Non-pigmented ciliary epithelial cell (primary cell): ENCODE measurements at places on chromosomes 12 and 14.
A peak's percentile ranks its signal among the peaks of the same experiment; 100 is the strongest.

DNA sequence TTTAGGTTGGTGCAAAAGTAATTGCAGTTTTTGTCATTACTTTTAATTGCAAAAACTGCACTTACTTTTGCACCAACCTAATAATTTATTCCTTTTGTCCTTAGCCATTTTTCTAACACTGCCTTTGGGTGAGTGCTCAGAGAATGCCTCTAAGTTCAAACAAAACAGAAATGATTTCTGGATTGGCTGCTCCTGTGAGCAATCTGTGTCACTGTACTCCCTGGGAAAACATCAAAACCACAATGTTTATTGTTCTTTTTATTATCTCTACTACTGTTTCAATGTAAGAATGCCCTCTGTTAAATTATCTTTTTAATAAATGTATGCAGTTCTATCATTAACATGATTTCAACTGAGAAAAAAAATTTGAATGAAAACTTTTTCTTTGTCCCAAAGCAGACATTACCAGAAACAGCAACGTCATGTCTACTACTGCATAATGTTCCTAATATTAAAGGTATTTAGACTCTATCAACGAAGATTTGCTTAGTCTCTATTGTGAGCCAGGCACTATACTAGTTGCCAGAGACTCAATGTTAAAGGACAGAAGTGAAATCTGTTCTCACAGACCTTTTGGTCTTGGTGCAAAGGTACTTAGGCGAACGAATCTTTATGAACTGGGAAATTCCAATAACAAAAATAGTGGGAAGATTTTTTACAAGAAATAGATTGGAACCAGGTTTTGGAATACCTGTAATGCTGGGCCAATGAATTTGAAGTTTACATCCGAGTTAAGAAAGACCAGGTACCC lies 6.2 kb downstream of the SLC41A2 start:
- DNase-seq, result no peak

DNA sequence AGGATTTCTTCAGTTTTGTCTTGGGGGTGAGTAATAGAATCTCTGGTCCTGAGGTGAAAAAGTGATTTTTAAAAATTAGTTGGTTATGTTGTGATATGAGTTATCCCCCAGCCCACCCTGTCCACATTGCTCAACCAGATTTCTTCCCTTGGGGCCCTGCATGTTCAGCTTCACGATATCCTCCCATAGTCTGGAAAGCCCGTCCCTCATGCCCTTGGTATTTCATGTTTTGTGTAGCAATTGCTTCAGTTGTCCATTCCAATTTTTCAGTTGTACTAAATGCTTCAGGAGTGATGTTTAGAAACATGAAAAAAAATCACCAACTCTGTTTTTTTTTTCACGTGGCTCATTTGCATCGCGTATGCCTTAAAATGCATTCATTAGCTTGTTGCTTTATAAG lies 17.5 kb upstream of the BICD1 start:
- no peak for DNase-seq

- no peak for DNase-seq
Observed at GRCh38 chr14:35418093-35418492, 13.5 kb upstream of the NFKBIA start.

- no peak for DNase-seq
Observed at GRCh38 chr14:103546652-103547454, 15.6 kb downstream of the BAG5 start.

DNA sequence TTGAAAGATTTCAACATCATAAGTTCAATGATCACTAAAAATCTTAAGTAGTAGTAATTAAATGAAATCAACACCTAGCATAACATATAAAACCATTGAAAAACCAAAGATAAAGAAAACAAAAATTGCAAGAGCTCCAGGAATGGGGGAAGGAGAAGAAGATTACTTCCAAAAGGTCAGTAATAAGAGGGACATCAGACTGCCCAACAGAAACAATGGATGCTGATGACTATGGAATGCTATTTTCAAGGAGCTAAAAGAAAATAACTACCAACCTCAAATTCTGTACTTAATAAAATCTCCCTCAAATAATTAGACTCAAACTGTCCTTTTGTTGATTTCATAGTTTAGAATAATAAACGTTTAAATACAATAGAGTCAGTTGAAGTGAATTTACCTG lies 314.5 kb upstream of the LMO3 start:
- no peak for DNase-seq

DNA sequence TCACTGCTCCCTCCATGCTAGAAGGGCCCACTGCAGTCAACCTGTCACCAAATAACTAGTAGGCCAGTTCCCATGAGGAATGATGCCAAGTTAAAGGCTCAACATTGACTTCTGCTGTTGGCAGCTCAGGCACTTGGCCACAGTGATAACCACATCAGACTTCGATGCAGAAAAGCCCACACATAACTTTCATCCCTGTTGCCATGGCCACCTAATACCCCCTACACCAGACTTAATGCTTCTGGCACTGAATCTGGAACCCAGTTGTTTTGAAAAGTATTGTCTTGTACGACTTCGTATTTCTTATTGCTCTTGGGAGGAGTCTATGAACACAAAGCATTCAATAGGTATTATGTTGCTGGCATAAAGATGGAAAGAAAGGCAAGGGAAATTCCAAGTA lies 44.3 kb upstream of the HELB start:
- no peak for DNase-seq

DNA sequence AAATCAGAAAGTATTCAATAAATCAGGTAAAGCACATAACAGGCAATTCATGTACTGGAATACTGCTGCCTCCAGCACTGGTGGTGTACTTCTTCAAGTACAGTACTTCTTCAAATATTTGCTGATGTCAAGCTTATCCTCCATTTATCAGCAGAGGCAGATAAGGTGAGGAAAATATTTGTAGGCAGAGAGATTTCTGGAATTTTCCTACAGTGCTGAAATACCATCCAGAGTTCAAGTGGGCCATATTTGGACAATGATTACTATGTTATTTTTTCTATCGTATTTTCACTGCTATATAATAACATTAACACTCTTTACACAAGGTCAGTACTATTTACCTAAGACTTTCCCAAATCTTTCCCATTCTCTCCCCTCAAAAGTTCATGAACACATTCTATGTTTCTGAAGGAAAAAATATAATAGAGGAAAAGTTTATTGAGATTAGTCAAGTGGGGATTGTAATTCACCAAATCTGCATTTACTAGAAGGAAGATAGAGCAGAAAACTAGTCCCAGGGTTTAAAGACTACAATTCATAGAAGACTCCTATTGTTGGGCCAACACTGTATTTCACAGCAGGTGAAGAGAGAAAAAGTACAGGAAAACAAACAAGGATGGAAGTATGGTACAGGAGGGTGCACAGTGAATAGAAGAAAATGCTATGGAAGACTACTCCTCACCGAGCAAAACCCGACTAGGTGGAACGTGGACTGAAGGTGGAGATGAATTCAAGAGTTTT lies 141.1 kb downstream of the PAWR start:
- DNase-seq, result peak; percentile 60

DNA sequence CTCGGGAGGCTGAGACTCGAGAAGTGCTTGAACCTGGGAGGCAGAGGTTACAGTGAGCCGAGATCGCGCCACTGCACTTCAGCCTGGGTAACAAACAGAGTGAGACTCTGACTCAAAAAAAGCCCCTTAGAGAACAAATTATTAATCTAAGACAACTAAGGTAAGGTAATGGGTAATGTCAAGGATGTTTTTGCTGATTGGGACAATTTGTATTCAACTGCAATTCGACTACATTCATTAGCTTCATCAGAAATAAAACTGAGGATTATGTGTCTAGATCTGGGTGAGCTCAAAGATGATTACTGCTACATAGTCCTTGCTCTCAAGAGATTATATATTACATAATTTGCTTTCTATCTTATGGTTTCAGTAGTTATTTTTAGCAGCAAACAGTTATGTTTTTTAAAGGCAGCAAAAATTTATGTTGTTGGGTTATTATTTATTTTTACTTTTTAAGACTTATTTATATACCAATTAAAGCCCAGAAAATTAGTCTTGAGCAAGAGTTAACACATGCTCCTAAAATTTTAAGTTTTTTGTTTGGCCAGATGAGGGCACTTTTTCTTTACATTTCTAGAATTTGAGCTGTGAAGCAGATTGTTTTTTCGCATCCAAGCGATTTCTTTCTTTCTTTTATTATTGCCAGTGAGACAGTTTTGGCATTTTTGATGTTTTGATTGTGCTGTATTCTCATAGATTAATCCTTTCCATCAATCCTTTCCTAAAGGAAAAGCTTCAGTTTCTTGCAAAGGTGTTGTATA lies 52.3 kb downstream of the PLEKHA5 start:
- DNase-seq, result no peak

DNA sequence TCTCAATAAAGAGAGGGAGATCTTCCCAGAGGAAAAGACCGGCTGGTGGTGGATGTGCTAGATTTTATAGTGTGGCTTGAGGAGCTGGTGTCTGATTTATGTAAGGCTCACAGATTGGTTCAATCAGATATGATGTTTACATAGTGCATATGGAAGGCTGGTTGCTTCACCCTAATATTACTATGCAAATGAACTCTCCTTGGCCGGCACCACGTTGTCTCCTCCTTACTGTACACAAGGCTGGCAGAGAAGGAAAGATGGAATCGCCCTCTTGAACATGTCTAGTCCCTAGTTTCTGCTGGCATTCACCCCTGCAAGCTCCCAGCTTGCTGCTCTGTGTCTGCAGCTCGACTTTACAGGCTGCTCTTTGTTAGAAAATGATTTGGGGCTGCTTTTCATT lies 8.9 kb downstream of the FAM186A start:
- DNase-seq, result no peak

GRCh38 chr12:51131745-51132521 lies 41.0 kb downstream of the TFCP2 start:
- no peak for DNase-seq

DNA sequence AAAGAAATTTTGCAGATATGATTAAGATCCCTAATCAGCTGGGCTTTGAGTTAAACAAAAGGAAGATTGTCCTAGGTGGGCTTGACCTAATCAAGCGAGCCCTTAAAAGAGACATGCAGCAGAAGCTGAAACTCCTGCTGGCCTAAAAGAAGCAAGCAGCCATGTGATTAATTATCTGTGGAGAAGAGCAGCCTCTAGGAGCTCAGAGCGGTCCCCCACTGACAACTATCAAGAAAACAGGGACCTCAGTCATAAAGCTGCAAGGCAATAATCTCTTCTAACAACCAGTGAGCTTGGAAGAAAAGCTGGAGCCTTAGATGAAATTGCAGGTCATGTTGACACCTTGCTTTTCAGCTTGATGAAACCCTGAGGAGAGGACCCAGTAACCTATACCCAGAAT lies 288.9 kb upstream of the CLEC14A start:
- no peak for DNase-seq

GRCh38 chr14:44620121-44621019 lies 113.3 kb upstream of the FSCB start:
- DNase-seq, result no peak

GRCh38 chr14:51652168-51653078 lies 713 bp downstream of the FRMD6 start:
- DNase-seq, result no peak

- no peak for DNase-seq
Observed at GRCh38 chr12:67716817-67717216, 68.3 kb downstream of the DYRK2 start.

GRCh38 chr14:65650826-65651225 lies 238.3 kb downstream of the FUT8 start:
- no peak for DNase-seq

DNA sequence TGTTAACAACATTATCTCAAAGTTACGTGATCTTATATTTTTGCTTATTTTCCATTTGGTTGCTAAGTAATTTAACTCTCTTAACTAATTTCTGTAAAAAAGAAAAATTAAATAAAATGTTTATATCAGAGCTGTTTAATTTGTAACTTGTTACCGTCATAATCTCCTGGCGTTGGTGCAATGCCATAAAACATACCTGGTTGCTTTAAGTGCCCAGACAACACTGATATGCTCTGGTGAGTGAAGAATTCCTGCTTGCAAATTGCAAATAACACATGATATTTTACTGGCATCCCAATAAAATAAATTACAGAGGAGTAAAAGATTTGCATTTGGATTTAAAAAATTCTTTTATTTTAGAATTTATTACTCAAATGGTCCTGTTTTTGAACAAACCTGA lies 640.1 kb upstream of the MIS18BP1 start:
- DNase-seq, result no peak

- no peak for DNase-seq
Observed at GRCh38 chr12:15496738-15497137, 174.4 kb downstream of the PTPRO start.

DNA sequence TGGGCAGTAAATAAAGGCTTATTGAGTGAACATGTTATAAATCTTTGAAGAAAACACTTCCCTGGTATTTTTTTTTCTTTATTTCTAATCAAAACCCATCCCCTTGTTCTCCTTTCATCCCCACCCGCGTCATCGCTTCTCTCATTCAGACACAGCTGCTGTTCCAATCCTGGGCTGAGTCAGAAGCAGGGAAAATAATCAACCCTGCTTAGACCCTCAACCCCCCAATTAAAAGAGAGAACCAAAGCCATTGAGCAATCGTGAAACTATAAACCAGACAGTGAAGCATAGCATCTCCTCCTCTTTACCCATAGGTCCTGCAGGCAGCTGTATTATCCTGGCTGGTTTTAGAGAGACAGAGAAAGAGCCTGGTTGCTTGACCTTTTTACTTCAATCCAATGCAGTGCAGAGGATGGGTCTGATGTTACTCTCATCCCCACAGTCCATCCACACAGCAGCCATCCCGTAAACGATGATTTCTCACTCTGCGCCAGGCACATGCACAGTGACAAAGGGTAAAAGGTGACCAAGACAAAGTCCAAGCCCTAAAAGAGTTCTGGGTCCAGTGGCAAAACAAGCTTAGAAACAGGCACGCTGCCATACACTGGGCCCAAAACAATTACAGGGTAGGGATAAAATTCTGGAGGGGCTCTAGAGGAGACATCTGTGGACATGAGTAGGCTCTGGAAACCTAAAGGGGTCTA lies 238.3 kb downstream of the GALC start:
- no peak for DNase-seq

GRCh38 chr12:11837216-11837934 lies 187.9 kb downstream of the ETV6 start:
- no peak for DNase-seq

GRCh38 chr14:100857923-100858837 lies 32.3 kb downstream of the MEG3 start:
- no peak for DNase-seq

GRCh38 chr14:51386983-51387735 lies 147.1 kb downstream of the TMX1 start:
- no peak for DNase-seq

DNA sequence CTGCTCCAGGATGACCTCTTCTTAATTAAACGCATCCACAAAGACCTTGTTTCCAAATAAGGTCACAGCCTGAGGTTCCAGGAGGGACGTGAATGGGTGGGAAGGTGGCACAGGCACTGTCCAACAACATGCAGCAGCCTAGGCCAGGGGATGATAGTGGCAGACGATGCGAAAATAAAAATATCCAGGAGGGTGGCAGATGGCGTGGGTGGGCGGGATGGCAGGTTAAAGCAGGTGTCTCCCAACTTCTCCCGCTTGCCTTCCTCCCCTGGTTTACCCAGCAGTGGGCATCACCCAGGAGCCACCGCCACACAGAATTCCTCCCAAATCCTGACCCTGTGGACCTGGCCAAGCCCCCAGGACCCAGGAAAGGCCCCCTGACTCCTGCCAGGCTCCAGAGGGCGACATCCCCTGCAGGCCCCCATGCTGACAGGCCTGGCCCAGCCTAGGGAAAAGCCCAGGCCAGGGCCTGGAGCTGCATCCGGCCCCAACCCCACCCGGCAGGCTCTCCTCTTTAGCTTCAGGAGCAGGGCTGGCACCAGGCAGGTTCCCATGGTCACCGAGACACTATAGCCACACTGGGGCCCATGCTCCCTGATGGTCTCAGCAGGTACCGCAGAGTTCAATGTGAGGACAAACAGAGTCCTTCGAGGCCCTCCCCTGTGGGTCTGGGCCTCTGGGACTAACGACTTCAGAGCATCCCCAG lies 9.7 kb downstream of the NCOR2 start:
- DNase-seq, result no peak

GRCh38 chr12:57898308-57898970 lies 42.9 kb upstream of the ATP23 start:
- DNase-seq, result no peak
